Activated T-helper 1 cell treated with anti-CD3 and anti-CD28 coated beads, Interleukin-12 subunit alpha, Interleukin-12 subunit beta, Interleukin-2, Interleukin-4 antibody, amounts not matched to agents 30 ng/mL and 10 ng/mL and 1 ng/mL, durations not matched to agents 14 hours and 24 hours and 36 hours (primary cell): ENCODE measurements at places on chromosomes 13 and 19. TPM values are rescaled to one million over a fixed set of nuclear protein-coding genes. Genes with fewer than 3 reads are reported as not detected.

Gene RASIP1
- total RNA-seq: 0.44 and 0.88 TPM in 2 replicates

Gene PSG11
- total RNA-seq: not detected in 2 replicates

Gene SOX1
- total RNA-seq: not detected in 2 replicates

Gene KBTBD7
- total RNA-seq: 6.2 and 6.3 TPM in 2 replicates

Gene C19orf67
- total RNA-seq: 0.67 and 1.1 TPM in 2 replicates

Gene ZNF610
- 0.29 and 0.36 TPM in 2 replicates for total RNA-seq

Gene URAD
- total RNA-seq: not detected in 2 replicates

Gene FAM83E
- total RNA-seq: 7.3 TPM in 2 replicates

Gene SLC8A2
- total RNA-seq: 0.05 TPM in 1 of 2 replicates, not detected in the other

Gene KCNN1
- total RNA-seq: not detected in 2 replicates

Gene RXFP2
- not detected in 2 replicates for total RNA-seq

Gene ZNF229
- total RNA-seq: 0.08 TPM in 1 of 2 replicates, not detected in the other

Gene IGSF23
- not detected in 2 replicates for total RNA-seq

Gene NRTN
- total RNA-seq: 0.23 and 0.44 TPM in 2 replicates

Gene OLFM2
- 0.78 and 1.6 TPM in 2 replicates for total RNA-seq

Gene CRTC1
- 6.1 and 7.6 TPM in 2 replicates for total RNA-seq

Gene BEST2
- total RNA-seq: 0.12 TPM in 1 of 2 replicates, not detected in the other

Gene C19orf73
- 2.6 and 2.9 TPM in 2 replicates for total RNA-seq

Gene POGLUT2
- total RNA-seq: 15.8 and 17.8 TPM in 2 replicates

Gene SIGLEC10
- 2.5 and 3.7 TPM in 2 replicates for total RNA-seq

Gene PCDH9
- total RNA-seq: 0.21 and 0.27 TPM in 2 replicates

Gene SHISA7
- total RNA-seq: not detected in 2 replicates

Gene KLK14
- 0.64 and 1.2 TPM in 2 replicates for total RNA-seq

Gene GSX1
- total RNA-seq: not detected in 2 replicates

Gene PEX11G
- total RNA-seq: 1.4 and 1.5 TPM in 2 replicates

Gene UPK1A
- total RNA-seq: 0.41 and 0.51 TPM in 2 replicates
